Osteocyte (in vitro differentiated cells): ENCODE measurements at places on chromosomes 6 and 20. TPM values are rescaled to one million over a fixed set of nuclear protein-coding genes. Genes with fewer than 3 reads are reported as not detected.

DNA sequence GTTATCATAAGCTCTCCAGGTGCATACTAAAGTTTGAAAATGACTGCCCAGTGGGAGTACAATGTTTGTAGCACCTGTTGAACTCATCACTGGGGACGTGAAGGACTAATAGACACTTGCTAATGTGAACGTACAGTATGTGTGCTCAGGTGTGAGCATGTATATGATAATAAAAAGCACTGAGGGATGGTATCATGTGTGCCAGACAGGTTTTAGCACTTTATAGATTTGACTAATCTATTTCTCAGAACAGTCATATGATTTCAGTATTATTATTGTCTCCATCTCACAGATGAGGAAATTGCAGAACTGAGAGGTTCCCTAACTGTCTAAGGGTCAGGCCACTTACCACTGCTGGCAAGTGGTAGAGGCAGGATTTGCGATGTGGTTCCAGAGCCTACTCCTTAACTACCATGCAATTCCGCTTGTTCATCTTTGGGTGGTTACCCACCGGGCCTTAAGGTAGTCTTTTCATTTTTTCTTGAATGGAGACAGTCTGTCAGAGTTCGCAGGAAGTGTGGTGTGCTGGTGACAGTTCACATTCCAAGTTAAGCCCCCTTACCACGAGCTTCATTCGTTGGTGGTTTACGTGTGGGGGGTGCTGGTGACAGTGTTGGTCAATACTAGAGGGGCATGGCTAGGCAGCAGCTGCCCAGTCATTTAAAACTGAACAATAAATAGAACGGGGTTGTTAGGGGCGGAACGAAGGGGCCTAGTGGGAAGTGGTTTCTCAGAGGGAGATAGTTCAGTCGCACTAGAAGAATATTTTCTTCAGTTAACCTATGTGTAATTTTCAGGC is 46.8 kb downstream of the RREB1 start:
- no peaks in the 10 kb centered on the region for H3K27me3 ChIP-seq
- no peaks in the 10 kb centered on the region for H3K36me3 ChIP-seq
- peaks cover 63% of the 10 kb centered on the region for H3K4me1 ChIP-seq
- no peak overlapping the region for H3K4me3 ChIP-seq

The EIF2S2 gene
- 87.9 and 90.6 TPM in 2 replicates for total RNA-seq

The SHLD1 gene
- total RNA-seq = 3.6 and 4.1 TPM in 2 replicates

DNA sequence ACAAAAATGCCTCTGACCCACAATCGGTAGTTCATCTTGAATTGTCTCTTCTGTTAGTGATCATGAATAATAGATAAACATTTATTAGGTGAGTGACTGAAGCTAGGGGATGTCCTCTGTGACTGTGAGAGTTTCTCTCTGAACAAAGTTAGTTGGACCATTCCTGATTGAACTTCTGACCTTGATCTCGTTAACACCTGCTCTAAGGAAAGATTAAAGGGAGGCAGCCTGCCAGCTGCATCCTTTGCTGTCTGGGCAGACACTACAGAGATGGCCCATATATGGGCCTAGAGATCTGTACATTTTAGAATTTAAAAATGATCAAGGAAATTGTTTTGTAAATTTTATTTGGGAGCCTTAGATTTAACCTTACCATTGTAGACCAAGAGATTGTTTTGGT is 27.3 kb downstream of the MAPK14 start:
- H3K36me3 ChIP-seq = peaks cover 17% of the 10 kb centered on the region
- DNase-seq = no peak
- H3K4me3 ChIP-seq = no peak overlapping the region

- no peak overlapping the region for H3K27ac ChIP-seq
- no peak for DNase-seq
- H3K4me3 ChIP-seq = no peak overlapping the region
- H3K4me1 ChIP-seq = no peaks in the 10 kb centered on the region
- H3K36me3 ChIP-seq = no peaks in the 10 kb centered on the region
Measured at GRCh38 chr20:38831995-38832620, 26.6 kb downstream of the PPP1R16B start.

DNA sequence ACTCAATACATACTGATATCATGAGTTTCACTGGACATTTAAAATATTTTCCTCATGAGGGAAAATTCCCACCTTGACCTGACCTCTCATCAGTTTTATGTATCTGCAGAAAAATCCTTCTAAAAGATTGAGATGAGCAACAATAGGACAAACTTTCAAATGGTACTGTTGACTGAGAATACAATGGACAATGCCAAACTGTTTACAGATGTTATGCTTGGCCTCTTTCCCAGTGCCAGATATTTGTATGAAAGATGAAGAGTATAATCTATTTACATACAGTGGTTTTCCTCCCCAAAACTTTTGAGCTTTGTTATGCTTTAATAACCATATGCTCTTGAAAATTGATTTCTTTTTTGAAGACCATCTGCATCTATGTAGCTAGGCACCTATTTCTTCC is 245.1 kb upstream of the RSPO3 start:
- no peaks in the 10 kb centered on the region for H3K36me3 ChIP-seq
- H3K27ac ChIP-seq = no peak overlapping the region
- no peak overlapping the region for H3K4me3 ChIP-seq
- H3K27me3 ChIP-seq = peaks cover 7% of the 10 kb centered on the region
- H3K4me1 ChIP-seq = peaks cover 9% of the 10 kb centered on the region

The OR2B6 gene
- total RNA-seq = not detected in 2 replicates

DNA sequence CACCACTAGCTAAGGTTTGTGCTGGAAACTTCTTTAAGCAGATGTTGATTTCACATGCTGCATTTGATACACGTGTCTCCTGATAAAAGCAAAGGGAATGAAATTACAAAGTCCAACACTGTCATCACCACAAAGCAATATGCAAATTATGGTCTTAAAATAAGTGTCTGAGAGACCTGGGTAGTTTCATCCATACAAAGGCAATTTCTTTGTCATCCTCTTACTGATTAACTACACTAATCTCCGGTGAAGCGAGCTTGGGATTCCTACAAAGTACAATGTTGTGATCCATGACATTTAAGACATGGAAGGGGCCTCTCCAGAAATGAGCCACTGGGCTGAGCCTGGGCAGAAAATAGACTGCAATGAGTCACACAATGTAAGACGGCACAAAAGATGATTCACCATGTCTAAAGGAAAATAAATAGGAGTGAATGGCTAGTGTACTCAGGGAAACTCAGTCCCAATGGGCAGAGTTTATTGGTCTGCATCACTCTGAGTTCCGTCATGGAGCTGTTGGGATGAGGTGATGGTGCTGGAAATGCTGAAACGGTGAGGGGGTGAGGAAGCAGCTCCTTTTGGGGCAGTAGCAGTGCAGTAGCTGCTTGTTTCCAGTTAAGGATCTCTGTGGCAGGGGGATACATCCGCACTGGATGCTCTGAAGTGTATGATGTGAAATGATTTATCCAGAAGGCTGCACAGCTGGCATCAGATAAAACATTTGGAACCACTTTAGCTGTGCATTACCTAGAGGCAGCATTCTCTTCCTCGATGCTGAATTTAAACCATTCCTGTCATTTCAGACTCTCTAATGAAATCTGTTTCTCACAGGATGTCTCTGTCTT is 103.3 kb downstream of the IBTK start:
- H3K27ac ChIP-seq = peak overlapping the region; percentile 92
- peak overlapping the region; percentile 47 for H3K4me3 ChIP-seq
- H3K27me3 ChIP-seq = no peaks in the 10 kb centered on the region
- H3K4me1 ChIP-seq = peaks cover 25% of the 10 kb centered on the region
- DNase-seq = no peak

The VNN1 gene
- total RNA-seq = not detected in 2 replicates

DNA sequence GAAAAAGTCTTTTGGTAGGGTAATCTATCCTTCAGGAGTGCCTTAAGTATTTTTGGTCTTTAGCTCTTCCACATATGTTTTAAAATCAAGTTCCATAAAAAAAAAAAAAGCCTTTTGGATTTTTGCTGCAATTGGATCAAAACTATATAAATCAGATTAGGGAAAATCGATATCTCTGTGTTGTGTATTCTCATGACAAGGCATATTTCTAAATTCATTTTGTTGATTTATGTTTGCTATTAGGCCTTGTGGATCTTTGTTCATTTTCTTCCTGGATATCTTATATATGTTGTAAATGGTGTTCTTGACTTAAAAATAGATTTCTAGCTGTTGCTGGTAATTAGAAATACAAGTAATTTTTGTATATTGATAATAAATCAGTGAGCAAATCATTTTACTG is 8.8 kb downstream of the HSF2 start:
- H3K4me3 ChIP-seq = no peak overlapping the region
- no peaks in the 10 kb centered on the region for H3K27me3 ChIP-seq
- peaks cover 15% of the 10 kb centered on the region for H3K36me3 ChIP-seq

DNA sequence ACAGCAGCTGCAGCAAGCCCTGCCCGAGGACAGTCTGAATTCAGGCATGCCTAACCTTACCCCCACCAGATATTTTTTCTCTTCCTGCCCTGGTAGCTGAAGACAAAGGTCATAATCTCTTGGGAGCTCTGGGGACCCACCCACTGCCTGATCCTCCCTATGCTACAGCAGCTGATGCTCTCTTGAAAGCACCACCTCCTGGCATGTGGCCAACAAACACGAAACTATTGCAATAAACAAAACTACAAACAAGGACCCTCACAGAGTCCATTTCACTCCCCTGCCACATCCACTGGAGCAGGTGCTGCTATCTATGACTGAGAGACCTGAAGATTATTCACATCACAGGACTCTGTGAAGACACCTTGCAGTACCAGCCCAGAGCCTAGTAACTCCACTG is 238.5 kb upstream of the HS3ST5 start:
- DNase-seq = no peak
- H3K27me3 ChIP-seq = peaks cover 16% of the 10 kb centered on the region
- no peaks in the 10 kb centered on the region for H3K4me1 ChIP-seq
- no peaks in the 10 kb centered on the region for H3K36me3 ChIP-seq
- no peak overlapping the region for H3K27ac ChIP-seq

The UBE3D gene
- 4.8 and 5.7 TPM in 2 replicates for total RNA-seq

The PGC gene
- total RNA-seq = not detected in 2 replicates
